ENCODE measurements at places on chromosomes 6 and 20.

DNA sequence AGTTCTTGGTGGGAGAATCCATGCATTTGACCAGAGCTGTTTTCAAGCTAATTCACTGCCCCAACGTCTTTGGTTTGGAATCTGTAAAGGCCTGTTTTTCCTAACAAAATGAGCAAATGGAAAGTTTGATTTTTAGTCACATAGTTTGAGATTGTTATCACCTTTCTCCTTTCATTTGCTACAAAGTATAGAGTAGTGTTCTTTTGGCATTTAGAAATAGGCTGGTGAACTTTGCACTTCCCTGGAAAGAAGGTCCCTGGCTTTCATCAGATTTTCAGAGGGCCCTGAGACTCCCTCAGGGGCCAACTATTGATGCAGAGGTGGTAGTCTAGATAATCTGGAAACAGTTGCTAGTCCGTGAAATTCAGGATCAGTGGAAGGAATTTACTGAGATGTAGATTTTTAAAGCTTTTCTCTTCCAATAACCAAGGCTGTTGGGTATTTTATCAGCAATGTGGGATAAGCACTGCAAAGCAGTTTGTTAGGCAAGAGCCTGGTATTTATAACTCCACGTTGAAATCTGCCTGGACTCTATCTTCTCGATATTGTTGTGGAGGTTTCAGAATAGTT, 1.7 kb downstream of the ARFGEF2 start:
- DNase-seq, result no peak

GRCh38 chr6:157235600-157236039, 87.7 kb downstream of the TMEM242 start:
- DNase-seq, result peak; percentile 6

GRCh38 chr6:35718375-35718736, 18.5 kb upstream of the ARMC12 start:
- no peak for DNase-seq

DNA sequence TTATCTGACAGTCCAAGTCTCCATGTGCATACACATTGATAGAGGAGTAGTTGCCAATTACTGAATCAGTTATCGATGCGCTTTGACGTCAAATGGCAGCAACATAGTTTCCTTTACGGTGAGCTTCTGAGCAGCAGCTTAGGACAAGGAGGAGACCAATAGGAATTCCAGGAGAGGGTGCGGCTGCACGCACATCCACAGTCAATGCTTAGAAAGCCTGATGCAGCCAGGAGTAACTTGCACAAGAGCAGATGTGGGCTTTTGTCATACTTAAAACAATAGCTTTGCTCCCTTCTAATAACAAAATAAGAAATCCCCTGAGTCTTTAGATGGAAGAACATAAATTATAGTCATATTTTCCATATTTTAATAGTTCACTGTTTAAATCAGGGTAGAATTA, 442.1 kb downstream of the BCKDHB start:
- DNase-seq, result no peak

DNA sequence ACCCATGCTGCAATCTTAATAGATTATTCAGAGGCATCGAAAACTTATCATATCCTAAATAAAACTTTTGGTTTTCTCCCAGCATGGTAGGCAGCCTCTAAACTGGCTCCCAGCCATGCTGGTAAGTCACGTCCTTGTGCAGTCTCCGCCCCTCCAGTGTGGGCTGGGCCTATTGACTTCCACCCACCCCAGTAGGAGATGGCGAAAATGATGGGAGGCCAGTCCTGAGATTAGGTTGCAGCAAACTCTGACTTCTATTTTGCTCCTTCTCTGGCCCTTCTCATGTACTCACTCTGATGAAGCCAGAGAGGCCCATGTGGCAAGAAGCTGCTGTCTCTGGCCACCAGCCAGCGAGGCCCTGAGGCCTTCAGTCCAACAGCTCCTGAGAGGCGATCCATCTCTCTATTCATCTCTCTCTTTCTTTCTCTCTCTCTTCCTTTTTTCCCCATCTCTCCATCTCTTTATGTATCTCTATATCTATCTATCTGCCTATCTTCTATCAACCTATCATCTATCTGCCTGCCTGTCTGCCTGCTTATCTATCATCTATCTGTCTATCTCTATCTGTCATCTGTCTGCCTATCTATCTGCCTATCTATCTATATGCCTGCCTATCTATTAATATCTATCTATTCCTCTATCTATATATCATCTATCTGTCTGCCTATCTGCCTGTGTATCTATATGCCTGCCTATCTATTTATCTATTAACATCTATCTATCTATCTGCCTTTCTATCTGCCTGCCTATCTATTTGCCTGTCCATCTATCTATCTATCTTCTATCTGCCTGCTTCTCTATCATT, 52.7 kb upstream of the STX16 start:
- DNase-seq, result no peak

- DNase-seq, result no peak
Observed at GRCh38 chr6:26347699-26348098, 17.3 kb upstream of the BTN3A2 start.

- DNase-seq, result no peak
Observed at GRCh38 chr6:63985223-63985622, 349.6 kb downstream of the PHF3 start.

- no peak for DNase-seq
Observed at GRCh38 chr6:127100510-127101140, 17.8 kb upstream of the RSPO3 start.

- DNase-seq, result no peak
Observed at GRCh38 chr6:71879016-71879415, 7.3 kb upstream of the RIMS1 start.

DNA sequence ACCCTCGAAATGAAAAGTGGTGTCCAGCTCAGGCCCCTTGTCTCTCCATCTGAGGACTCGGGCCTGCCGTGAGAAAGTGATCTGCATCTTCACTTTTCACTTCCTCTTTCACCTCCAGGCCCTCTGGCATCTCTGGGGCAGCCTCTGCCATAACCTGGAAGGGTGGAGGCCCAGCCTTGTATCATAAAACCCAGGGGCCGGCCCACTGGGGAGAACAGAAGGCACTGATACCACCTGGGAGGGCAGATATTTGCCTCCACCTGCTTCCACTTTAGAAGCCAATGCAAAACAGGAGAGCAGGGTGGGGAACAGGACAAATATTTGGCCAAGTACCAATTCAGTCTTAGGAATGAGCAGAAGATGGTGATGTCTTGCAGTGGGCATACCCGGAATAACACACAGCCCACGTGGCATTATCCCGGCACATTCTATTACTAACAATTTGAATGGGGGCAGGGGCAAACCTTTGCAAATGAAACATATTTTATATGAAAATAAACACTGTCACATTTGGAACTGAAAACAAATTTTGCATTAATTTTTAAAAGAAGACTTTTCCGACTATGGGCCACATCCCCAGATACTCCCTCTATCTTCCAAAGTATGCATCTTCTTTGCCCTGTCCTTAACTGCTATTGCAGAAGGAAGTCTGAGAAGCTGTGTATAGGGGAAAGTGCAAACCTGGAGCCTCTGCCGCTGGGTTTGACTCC, 69.2 kb upstream of the TBC1D7 start:
- DNase-seq, result no peak

- no peak for DNase-seq
Observed at GRCh38 chr6:98848539-98849242, 14.3 kb downstream of the POU3F2 start.

- no peak for DNase-seq
Observed at GRCh38 chr20:7257692-7258466, 490.4 kb downstream of the BMP2 start.

- DNase-seq, result no peak
Observed at GRCh38 chr6:75349262-75349984, 64.8 kb upstream of the TMEM30A start.

- no peak for DNase-seq
Observed at GRCh38 chr6:26311012-26311384, 54.0 kb upstream of the BTN3A2 start.

DNA sequence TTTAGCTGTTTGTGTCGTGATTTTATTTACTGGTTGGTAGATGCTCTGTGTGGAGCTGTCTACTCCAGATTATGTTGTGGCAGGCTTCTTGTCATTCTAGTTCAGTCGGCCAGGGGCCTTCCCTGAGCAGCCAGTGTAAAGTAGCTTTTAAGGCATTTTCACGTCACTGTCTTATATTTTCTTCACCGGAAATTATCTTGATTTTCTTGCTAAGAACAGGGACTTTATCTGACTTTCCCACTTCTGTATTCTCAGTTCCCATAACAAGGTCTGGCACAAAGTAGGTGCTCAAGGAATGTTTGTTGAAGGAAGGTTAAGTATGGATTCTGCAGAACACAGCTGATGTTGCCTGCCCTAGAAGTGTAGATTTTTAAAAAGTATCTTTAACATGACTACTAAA, 868 bp downstream of the LTV1 start:
- no peak for DNase-seq

- DNase-seq, result no peak
Observed at GRCh38 chr20:55760586-55760985, 244.7 kb downstream of the CBLN4 start.

DNA sequence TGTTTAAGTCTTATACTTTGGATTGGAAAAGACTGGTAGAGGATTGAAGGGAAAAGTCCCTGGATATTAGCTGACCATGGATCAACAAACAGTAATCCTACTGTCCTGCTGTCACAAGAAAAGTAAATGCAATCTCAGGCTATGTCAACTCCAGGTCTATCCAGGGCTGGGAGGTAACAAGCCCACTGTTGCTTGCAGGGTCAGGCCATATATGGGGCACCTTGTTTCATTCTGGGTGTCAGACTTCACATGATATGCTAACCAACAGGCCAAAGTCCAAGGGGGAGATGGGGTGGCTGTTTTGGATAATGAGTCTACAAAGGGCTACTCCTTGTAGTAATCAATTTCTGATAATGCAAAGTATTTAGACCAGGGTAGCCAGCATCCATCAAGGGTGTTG, 30.7 kb downstream of the KCNK5 start:
- no peak for DNase-seq

- DNase-seq, result no peak
Observed at GRCh38 chr6:18473755-18474154, 86.6 kb downstream of the RNF144B start.

DNA sequence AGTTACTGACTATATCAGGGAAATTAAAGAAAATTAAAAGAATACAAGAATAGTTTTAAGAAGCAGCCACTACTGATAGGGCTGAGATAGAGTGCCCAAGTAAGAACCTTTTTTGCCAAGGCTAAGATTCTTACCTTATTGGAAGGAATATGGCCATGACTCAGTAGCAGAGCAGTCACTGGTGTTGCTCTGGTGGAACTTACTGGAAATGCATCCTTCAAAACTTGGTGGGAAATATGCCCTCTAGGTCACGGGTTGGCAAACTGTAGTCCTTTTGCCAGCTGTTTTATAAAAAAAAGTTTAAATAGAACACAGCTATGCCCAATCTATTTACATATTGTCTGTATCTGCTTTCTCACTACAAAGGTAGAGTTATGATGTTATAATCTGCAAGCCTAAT, 6.0 kb downstream of the HSF2 start:
- DNase-seq, result no peak

- DNase-seq, result no peak
Observed at GRCh38 chr20:3660262-3661059, 2.7 kb downstream of the GFRA4 start.

DNA sequence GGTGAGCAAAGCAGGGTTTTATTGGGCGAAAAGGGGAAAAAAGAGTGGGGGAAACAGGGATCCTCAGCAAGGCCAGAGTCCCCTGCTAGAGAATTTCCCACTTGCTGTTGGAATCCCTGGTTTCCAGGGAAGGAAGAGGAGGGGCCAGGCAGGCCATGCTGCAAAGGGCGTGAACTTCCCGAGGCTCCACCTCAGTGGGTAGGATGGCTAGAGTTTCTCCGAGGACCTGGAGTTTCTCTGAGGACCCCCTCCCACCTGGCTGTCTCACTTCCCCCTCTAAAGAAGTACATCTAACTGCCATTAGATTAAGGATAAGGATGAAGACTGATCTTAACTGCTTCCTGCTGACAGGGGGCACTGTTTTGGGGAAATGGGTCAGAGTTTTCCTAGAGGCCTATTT, 1239.3 kb upstream of the GJE1 start:
- no peak for DNase-seq

- no peak for DNase-seq
Observed at GRCh38 chr20:37956107-37956585, 53.2 kb downstream of the VSTM2L start.

DNA sequence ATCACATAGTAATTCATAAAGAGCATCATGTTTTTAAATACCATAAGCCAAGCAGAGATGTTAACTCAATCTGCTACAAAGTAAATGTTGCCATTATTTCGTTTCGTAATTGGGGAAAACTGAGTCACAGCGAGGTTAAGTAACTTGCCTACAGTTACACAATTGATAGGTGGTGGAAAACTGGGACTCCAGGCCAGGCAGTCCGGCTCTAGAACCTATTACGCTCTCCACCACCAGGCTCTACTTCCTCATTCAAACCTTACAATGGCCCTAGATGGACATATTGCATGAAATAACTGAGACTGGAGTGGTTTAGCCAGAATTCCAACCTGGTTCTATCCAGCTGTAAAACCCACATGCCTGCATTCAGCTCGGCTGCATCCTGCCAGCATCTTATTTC, 58.2 kb downstream of the LINC00237 start:
- no peak for DNase-seq

DNA sequence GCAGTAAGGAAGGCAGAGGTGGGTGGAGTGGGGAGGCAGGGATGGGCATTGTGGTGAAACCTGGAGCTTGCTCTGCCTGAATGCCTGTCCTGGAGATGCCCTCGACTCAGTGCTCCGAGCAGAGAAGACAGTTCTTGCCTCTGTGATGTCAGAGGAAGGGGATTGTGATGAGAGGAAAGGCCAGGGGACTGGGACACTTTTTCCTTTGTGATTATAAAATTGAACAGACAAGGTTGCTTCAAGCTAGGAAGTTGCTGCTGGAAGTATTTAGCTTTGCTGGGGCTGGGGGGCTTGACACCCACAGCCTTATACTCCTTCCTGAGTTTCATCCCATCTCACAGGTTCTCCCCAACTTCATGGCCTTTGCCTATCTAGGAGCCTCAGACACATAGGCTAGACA, at the start of gene SIRPD:
TSS of gene SIRPD (minus strand) at position 101 of the 400 bp plus-strand sequence. CDS start at position 49, 52 bp downstream.
- DNase-seq, result no peak

GRCh38 chr6:133247581-133247980, 6.4 kb downstream of the EYA4 start:
- DNase-seq, result no peak

DNA sequence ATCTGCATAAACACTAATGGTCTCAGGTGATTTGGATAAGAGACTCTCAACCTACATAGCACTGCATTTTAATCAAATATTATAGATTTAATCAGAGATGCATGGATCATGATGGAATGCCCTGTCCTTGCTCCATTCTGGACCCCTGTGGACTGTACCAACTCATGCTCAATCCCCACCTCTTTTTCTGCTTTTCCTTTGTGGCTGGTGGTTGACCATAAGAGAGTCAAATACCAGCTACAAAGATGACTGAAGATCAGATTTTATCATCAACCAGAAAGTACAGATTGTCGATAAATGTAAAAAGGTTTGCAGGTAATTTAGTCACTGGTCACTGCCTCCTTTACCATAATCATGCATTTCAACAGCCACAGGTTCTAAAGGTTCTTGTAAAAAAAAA, 116.2 kb downstream of the ME1 start:
- DNase-seq, result no peak
